Amniotic stem cell (primary cell): ENCODE measurements at places on chromosomes 5 and 9.

DNA sequence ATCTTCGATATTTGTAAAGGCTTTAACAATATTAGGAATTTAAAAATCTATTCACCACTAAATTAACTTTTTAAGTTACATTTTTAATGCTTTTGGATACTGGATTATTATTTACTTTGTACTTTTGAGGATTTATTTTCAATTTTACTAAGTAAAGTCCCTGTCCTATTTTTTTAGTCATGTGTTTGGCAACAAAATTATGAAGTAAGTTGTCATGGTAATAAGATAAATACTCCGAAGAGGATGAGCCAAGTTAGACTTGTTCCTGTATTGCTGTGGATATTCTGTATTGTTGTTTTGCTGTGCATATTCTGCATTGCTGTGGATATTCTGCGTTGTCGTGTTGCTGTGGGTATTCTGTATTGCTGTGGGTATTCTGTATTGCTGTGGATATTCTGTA lies 210.1 kb downstream of the MTRR start:
- no peak for DNase-seq

DNA sequence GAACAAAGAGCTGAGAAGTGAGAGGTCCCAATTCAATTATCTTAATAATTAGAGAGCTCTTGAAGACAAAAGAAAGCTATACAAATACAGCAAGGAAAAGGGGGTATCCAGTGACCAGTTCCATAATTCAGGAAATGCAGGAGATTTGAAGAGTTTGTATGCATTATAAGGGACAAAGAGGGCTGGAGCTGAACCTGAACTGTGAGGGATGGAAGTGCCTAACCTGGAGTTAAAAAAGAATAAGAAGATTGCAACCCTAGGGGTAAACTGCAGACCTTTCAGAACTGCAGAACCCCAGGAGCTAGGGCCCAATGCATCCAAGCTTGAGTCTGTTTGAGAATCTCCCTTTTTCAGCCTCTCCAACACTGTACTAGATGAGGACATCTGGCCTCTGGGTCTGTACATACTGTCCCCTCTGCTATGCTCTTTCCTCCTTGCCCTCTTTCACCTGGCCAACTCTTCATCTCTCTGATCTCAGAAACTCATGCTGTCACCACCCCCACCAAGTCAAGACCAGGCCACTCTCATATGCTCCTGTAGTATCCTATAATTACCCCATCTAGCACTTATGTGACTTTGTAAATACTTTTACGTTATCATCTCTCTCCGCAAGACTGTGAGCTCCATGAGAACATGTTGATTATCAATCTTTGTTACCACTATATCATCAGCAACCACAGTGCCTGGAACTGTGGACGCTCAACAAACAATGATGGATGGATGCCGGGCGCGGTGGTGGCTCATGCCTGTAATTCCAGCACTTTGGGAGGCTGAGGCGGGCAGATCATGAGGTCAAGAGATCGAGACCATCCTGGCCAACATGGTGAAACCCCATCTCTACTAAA lies 6.6 kb upstream of the PRKACG start:
- DNase-seq: no peak

GRCh38 chr5:61768692-61769281 lies 436.7 kb downstream of the ZSWIM6 start:
- no peak for DNase-seq

- DNase-seq: no peak
Observed at GRCh38 chr9:16136961-16137360, 584.1 kb downstream of the CCDC171 start.

- peak; percentile 20 for DNase-seq
Observed at GRCh38 chr5:16461782-16462181, 3.8 kb downstream of the ZNF622 start.

- no peak for DNase-seq
Observed at GRCh38 chr9:109908459-109909390, 128.7 kb downstream of the PALM2AKAP2 start.

DNA sequence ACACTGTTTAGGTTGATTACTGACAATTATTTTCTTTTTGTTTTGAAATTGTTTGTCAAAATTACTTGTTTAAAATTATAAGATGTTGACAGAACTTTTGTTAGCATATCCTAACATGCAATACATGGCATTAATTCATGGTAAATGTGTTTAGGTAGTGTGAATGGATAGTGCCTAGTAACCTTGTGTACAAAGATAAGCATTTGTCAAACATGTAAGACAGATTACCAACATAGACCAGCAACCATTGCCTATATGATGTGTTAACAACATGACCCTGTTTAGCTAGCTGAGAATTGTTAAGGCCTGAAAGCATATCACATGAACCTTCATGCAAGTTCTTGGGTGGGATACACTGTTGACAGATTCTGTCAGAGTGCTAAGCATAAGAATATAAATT lies 13.4 kb downstream of the MAN2A1 start:
- DNase-seq: no peak

- no peak for DNase-seq
Observed at GRCh38 chr5:86918246-86918645, 300.5 kb downstream of the COX7C start.

GRCh38 chr5:159921721-159922120 lies 5.4 kb downstream of the ADRA1B start:
- no peak for DNase-seq

DNA sequence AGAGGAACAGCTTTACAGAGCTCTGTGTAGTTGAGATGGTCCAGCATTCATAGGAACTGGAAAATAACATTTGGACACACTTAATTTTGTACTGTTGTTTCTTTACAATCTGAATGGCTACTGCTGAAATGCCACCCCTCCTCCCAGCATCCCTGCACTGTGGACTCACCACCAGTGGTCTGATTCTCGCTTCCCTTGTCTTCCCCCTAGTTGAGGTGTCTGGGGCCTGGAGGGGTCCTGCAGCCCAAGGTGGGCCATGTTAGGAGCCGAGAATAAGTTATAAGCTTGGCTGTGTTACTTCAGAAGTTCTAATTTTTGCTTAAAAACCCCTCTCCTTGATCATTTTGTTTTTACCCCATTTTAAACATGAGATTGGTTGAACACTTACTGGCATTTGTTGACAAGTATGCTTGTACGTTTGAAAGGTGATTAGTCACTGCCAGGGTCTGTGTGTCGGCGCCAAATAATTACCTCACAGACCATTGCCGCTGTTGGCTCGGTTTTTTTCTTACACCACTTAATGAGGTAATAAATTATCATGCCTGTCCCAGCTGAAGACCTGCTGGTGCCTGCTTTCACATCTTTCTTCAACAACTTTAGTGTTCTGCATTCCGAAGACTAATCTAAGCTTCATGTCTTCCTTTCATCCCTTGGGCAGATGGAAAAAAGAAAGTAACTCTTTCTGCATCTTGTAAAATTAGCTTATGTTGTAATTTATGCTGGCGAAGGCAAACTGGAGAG lies 65.8 kb downstream of the MCCC2 start:
- no peak for DNase-seq

DNA sequence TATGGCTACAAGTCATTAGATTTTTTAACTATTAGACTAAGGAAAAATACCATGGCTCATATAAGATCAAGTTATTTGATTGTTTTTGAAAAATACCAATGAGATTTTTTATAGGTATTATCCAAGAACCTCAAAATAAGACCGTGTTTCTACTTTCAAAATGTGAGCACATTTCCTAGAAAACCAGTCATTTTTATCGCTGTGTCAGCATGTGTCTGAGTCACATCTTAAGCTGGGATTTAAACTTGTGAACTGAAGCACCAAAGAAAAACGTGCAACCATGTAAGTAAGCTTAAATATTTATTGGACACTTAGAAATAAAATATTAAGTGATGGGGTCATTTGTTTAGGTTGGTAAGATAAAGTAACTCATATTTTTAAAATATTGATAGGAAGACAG lies 1676.0 kb upstream of the NUDT12 start:
- DNase-seq: no peak

GRCh38 chr5:120382833-120383232 lies 81.3 kb upstream of the PRR16 start:
- DNase-seq: no peak

DNA sequence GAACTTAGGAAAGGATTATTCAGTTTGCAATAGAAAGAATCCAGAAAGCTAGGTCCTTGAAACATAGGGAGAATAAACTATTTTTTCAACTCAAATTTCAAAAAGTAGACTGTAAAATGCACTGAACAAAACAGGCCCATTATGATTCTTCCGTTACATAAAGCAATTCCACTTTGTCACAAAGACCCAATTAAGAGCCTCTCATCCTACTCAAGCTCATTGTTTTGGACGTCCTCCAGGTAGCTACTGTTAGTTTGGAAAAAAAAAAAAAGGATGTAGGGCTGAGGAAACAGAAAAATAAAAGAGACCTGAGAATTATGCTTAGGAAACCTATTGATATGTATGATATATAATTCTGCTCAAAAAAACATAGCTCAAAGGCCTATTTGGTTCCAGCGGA lies 74.0 kb downstream of the DIRAS2 start:
- no peak for DNase-seq

DNA sequence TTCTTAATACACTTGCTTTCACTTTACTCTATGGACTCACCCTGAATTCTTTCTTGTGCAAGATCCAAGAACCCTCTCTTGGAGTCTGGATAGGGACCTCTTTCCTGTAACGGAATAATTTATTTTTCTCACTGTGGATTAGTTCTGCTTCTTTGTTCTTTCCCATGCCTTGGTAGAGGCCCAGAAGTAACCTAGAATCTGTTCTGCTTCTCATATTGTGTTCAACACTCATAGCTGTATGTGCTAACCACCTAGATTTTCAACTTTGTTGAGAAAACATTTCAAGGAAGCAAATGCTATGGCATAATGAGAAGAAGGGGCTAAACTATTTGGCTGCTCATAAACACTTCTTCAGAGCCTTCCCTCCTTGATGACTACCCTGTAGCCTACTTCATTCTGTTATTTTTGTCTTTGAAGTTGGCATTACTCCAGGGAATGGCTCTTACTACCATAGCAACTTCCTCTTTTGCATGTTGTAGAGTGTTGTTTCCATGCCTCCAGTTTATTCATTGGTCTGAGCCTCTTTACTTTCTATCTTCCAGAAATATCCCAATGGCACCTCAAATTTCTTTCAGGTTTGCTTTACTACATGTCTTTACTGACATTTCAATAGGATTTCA lies 74.3 kb downstream of the KIAA0825 start:
- DNase-seq: no peak

DNA sequence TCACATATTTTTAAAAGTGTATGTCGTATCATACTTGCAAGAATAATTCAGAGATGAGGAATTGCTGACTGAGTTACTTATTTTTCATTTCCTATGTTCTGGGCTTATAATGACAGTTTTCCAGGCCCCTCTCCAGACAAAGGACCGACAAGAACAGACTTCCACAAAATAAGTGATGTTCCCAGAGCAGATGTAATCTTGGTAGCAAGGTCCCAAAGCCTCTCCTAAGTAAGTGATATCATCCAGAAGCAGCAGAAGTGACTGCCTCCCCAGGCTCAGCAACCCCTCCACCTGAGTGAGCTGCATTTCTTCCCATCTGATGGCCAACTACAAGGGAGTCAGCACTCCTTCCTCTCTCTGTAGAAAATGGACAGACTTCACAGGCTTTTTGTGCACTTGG lies 57.1 kb downstream of the SEMA6A start:
- DNase-seq: no peak

DNA sequence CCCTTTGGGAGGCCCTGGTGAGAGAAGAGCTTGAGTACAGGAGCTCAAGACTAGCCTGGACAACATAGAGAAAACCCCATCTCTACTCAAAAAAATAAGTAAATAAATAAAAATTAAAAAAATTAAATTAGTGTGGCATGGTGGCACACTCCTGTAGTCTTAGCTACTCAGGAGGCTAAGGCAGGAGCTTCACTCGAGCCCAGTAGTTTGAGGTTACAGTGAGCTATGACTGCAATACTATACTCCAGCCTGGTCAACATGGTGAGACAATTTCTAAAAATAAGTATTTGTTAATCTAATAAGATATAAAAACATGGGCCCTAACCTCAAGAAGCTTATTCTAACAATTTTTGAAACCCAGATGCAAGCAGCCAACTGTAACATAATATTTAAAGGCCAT lies 7.6 kb downstream of the RNF38 start:
- DNase-seq: no peak

GRCh38 chr9:70949239-70949638 lies 172.2 kb downstream of the TRPM3 start:
- no peak for DNase-seq

GRCh38 chr5:169554251-169554650 lies 29.3 kb upstream of the SPDL1 start:
- no peak for DNase-seq

- DNase-seq: no peak
Observed at GRCh38 chr9:4080921-4081895, 218.7 kb downstream of the GLIS3 start.

DNA sequence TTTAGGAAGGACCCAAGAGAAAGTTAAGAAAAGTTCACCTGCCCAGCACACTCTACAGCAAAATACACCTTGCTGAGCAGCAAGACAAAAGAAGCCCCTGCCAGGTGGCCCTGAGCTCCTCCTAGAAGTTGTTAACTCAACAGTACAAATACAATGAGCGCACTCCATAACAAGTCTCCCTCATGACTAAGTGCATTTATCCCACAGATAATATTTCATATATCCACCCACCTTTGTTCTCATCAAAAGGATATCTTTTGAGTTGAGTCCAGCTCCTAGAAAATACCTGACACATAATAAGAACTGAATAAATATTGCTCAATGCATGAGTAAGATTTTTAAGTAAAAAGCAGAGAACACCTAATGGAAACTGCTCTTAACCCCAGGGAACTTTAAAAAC lies 73.3 kb downstream of the ABCA1 start:
- no peak for DNase-seq
